ENCODE measurements at places on chromosomes 11 and 22. TPM values are rescaled to one million over a fixed set of nuclear protein-coding genes. Genes with fewer than 3 reads are reported as not detected.

DNA sequence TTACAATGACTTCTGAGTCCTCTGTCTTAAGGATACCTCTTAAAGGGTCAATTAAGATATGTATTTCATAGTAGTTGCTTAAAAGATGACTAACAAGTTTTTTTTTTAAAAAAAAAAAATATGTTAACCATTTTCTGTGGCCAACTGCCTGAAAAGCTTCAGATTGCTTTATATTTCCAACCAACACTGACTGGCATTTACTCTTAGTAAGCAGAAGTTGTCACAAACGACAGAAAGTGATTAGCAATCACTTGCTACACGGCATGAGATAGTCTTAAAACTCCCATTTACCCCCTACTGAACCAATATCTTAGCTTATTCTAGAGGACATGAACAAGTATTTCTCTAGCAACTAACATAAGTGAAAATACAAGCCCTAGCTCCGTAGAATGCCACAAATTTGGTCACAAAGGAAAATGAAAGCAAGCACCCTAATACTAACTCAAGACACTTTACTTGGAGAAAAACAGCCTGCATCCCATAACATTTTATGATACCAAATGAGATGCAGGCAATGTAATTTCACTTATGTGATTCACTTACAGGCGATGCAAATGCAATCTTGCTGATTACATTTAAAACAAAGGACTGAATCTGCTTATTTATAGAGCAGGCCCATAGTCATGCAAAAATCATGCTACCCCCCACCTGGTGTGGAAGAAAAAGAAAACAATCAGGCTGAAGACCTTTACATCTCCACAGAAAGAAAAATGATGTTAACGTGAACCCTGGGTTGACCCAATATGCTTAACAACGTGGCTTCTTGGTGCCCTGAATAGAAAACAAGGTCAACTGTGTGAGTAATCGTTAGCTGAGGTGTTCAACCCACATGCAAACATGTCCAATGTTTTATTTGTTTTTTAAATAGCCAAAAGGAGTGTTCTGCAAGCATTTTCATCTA, 25.7 kb downstream of the MPPED2 start:
- peaks cover 43% of the 10 kb centered on the region for H3K4me1 ChIP-seq
- peak overlapping the region; percentile 81 for H3K27ac ChIP-seq
- H3K4me3 ChIP-seq: peak overlapping the region; percentile 31

GRCh38 chr11:93608364-93608763, 53.1 kb upstream of the CEP295 start:
- H3K36me3 ChIP-seq: no peaks in the 10 kb centered on the region
- H3K27ac ChIP-seq: no peak overlapping the region
- no peak overlapping the region for H3K4me3 ChIP-seq
- H3K4me1 ChIP-seq: peaks cover 24% of the 10 kb centered on the region

DNA sequence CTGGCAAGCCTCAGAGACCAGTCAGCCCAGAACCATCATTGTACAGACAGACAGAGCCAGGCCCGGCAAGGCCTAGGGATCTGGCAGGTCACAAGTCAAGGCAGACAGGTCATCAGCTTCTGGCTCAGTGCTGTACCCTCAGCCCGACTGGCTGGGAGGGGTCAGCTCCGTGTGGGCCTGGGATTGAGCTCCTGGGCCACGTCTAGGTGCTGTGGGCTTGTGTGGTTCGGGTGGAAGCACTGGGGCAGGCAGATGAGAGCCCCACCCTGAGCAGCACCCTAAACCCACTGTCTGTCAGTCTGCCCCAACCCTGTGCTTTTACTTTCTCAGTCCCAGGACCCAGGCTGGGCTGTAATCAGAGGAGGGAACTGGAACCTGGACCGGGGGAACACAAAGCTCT, 26.9 kb upstream of the P2RY2 start:
- H3K4me1 ChIP-seq: no peaks in the 10 kb centered on the region
- no peak overlapping the region for H3K4me3 ChIP-seq
- no peaks in the 10 kb centered on the region for H3K27me3 ChIP-seq
- DNase-seq: no peak

GRCh38 chr22:27810609-27811151, 9.1 kb upstream of the MN1 start:
- no peaks in the 10 kb centered on the region for H3K4me1 ChIP-seq
- no peak overlapping the region for H3K4me3 ChIP-seq
- H3K27ac ChIP-seq: no peak overlapping the region
- no peaks in the 10 kb centered on the region for H3K36me3 ChIP-seq
- DNase-seq: no peak

DNA sequence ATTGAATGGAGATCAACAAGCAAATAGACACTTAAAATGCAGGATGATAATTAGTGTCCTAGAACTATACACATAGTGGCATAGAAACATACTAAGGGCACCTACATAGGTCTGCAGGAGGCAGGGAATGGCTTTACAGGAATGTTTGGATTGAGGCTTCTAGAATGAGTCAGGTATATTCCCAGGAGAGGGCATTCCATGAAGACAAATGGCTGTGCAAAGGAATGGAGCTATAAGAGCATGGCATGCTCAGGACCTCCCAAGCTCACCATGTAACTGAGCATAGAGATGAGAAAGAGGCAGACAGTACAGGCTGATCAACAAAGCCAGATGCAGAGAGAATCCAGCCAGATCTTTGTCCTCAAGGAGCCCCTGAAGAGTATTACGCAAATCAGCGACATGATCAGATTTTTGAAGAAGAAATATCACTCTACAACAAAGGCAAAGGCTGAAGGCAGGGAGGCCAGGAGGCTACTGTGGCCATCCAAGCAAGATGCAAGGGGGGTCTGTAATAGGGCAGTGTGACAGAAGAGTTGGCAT, 211.1 kb upstream of the MTNR1B start:
- no peaks in the 10 kb centered on the region for H3K4me1 ChIP-seq
- no peak overlapping the region for H3K27ac ChIP-seq
- DNase-seq: no peak
- H3K27me3 ChIP-seq: no peaks in the 10 kb centered on the region
- no peaks in the 10 kb centered on the region for H3K36me3 ChIP-seq
- no peak overlapping the region for H3K4me3 ChIP-seq

DNA sequence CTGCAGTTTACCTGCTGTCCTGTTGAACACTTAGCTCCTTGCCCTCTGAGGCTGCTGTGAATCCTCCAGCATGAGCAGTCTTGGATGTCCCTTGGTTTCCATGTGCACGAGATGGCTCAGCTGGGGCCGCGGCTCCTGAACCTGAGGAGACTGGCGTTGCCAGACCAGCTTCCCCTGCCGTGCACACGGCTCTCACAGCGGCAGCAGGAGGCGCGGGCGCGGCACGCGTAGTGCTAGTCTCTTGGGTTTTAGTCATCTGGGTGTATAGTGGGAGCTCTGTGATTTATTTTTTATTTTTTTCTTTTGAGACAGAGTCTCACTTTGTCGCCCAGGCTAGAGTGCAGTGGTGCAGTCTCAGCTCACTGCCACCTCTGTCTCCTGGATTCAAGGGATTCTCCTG, 54.8 kb downstream of the MUC6 start:
- DNase-seq: no peak
- H3K27me3 ChIP-seq: no peaks in the 10 kb centered on the region
- H3K36me3 ChIP-seq: peaks cover 2% of the 10 kb centered on the region
- H3K27ac ChIP-seq: no peak overlapping the region
- no peak overlapping the region for H3K4me3 ChIP-seq

GRCh38 chr11:123654566-123655081, at the start of gene SCN3B:
Gene SCN3B (minus strand): TSS chr11:123654624. CDS start chr11:123653801, 823 bp downstream.
- no peaks in the 10 kb centered on the region for H3K36me3 ChIP-seq
- H3K27ac ChIP-seq: no peak within 1 kb of the TSS
- H3K4me3 ChIP-seq: peak within 1 kb of the TSS; percentile 97
- peak; percentile 90 for DNase-seq

GRCh38 chr11:86193297-86194095, 51.1 kb upstream of the EED start:
- H3K4me1 ChIP-seq: no peaks in the 10 kb centered on the region
- no peak overlapping the region for H3K27ac ChIP-seq
- H3K36me3 ChIP-seq: no peaks in the 10 kb centered on the region
- no peaks in the 10 kb centered on the region for H3K27me3 ChIP-seq
- DNase-seq: peak; percentile 94

GRCh38 chr11:134656861-134657540, 245.0 kb upstream of the B3GAT1 start:
- no peak overlapping the region for H3K27ac ChIP-seq
- no peak for DNase-seq
- H3K36me3 ChIP-seq: no peaks in the 10 kb centered on the region
- no peaks in the 10 kb centered on the region for H3K27me3 ChIP-seq

GRCh38 chr11:36945384-36945783, 347.3 kb upstream of the RAG2 start:
- H3K4me3 ChIP-seq: no peak overlapping the region
- no peak for DNase-seq
- peaks cover 6% of the 10 kb centered on the region for H3K36me3 ChIP-seq
- H3K27me3 ChIP-seq: no peaks in the 10 kb centered on the region

DNA sequence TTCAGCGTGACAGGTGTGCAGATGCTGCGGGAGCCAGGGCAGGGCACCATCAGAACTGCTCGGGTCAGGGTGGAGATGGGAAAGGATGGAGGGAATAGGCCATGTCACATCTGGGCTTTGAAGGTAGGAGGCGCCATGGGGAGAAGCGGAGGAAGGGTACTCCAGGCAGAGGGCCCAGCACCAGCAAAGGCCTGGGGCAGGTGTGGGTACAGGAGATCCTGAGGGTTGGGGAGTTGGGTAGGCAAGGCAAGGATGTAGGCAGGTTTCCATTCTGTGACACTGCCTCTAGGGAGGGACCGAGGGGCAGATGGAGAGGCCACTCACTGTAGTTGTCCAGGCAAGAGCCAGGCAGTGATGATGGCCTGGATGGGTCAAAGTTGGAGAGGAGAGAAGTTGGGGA, 8.5 kb downstream of the EMID1 start:
- no peak overlapping the region for H3K4me3 ChIP-seq
- H3K27ac ChIP-seq: no peak overlapping the region
- DNase-seq: no peak
- no peaks in the 10 kb centered on the region for H3K4me1 ChIP-seq
- no peaks in the 10 kb centered on the region for H3K27me3 ChIP-seq

GRCh38 chr11:132595711-132596134, 936.6 kb downstream of the OPCML start:
- H3K4me1 ChIP-seq: no peaks in the 10 kb centered on the region
- H3K4me3 ChIP-seq: no peak overlapping the region
- no peak for DNase-seq
- no peaks in the 10 kb centered on the region for H3K27me3 ChIP-seq

DNA sequence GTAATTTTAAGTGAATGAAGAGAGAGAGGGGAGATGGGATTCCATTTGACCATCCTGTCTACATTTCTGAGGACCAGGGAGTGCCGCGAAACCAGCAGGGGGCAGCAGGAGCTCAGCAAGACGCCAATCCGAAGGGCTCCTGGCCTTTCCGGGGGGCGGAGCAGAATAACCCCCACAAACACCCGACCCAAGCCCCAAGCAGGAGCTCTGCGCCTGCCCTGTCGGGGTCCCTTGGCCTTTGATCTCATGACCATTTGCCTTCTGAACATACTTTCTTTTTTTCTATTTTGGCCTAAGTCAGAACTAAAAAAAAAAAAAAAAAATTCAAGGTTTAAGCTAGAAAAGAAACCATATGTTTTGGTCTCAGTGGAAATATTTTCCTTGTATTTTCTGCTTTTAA, 21.9 kb upstream of the SCN2B start:
- peak; percentile 87 for DNase-seq
- peaks cover 16% of the 10 kb centered on the region for H3K4me1 ChIP-seq
- H3K4me3 ChIP-seq: no peak overlapping the region
- no peak overlapping the region for H3K27ac ChIP-seq

DNA sequence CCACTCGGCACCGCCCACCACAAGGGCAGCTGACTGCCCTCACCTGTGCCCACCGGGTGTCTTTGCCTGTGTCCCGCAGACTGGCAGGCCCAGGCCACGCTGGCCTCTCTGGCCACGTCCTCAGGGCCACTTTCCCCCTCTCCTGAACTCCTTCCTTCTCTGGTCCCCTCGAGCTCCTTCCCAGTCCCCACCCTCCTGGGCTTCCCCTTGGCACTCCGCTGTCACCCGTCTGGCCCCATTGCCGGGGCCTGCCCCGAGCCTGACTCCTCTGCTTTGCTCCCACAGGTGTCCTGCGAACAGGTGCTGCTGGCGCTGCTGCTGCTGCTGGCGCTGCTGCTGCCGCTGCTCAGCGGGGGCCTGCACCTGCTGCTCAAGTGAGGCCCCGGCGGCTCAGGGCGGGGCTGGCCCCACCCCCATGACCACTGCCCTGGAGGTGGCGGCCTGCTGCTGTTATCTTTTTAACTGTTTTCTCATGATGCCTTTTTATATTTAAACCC, 14.2 kb downstream of the MCAT start:
- no peak overlapping the region for H3K4me3 ChIP-seq
- DNase-seq: peak; percentile 39
- no peak overlapping the region for H3K27ac ChIP-seq
- no peaks in the 10 kb centered on the region for H3K4me1 ChIP-seq

GRCh38 chr11:34972892-34973291, 56.5 kb downstream of the PDHX start:
- no peak for DNase-seq
- H3K4me1 ChIP-seq: peaks cover 9% of the 10 kb centered on the region
- peaks cover 5% of the 10 kb centered on the region for H3K36me3 ChIP-seq
- H3K27me3 ChIP-seq: no peaks in the 10 kb centered on the region
- no peak overlapping the region for H3K4me3 ChIP-seq

- peak; percentile 40 for DNase-seq
- peaks cover 20% of the 10 kb centered on the region for H3K4me1 ChIP-seq
- H3K36me3 ChIP-seq: no peaks in the 10 kb centered on the region
- no peak overlapping the region for H3K27ac ChIP-seq
- no peak overlapping the region for H3K4me3 ChIP-seq
- no peaks in the 10 kb centered on the region for H3K27me3 ChIP-seq
Observed at GRCh38 chr11:116052603-116053547, 548.7 kb upstream of the CADM1 start.

- peak; percentile 72 for DNase-seq
- no peaks in the 10 kb centered on the region for H3K27me3 ChIP-seq
- no peak overlapping the region for H3K4me3 ChIP-seq
- H3K27ac ChIP-seq: peak overlapping the region; percentile 73
Observed at GRCh38 chr11:14306481-14306880, 52.5 kb downstream of the RRAS2 start.

DNA sequence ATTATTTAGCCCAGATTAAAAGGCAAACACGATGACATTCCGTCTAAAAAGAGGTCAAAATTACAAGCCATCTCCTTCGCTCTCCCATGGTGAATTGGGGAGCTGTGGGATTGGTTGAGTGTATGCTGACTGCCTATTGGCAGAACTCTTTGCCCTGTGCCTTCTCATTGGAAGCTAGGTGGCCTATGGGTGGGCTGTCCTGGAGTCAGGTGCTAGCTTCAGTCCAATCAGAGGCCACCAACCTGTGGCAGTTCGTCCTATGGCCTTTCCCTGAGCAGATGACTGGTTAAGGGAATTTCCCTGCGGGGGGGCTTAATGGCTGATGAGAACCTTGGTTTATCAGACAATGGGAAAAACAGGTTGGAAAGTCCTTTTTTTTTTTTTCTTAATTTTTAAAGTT, 3.2 kb upstream of the MTMR3 start:
- H3K27ac ChIP-seq: no peak overlapping the region
- DNase-seq: peak; percentile 47
- H3K4me1 ChIP-seq: peaks cover 5% of the 10 kb centered on the region

MS4A6A gene
- not detected for total RNA-seq

MMP27 gene
- not detected for total RNA-seq

TMEM179B gene
- total RNA-seq: 15.3 TPM

APOA4 gene
- total RNA-seq: not detected

A4GALT gene
- total RNA-seq: 16.2 TPM

TLCD5 gene
- total RNA-seq: 8.5 TPM

CCDC116 gene
- not detected for total RNA-seq
